ENCODE measurements at places on chromosomes 13 and 19.
A peak's percentile ranks its signal among the peaks of the same experiment; 100 is the strongest.

DNA sequence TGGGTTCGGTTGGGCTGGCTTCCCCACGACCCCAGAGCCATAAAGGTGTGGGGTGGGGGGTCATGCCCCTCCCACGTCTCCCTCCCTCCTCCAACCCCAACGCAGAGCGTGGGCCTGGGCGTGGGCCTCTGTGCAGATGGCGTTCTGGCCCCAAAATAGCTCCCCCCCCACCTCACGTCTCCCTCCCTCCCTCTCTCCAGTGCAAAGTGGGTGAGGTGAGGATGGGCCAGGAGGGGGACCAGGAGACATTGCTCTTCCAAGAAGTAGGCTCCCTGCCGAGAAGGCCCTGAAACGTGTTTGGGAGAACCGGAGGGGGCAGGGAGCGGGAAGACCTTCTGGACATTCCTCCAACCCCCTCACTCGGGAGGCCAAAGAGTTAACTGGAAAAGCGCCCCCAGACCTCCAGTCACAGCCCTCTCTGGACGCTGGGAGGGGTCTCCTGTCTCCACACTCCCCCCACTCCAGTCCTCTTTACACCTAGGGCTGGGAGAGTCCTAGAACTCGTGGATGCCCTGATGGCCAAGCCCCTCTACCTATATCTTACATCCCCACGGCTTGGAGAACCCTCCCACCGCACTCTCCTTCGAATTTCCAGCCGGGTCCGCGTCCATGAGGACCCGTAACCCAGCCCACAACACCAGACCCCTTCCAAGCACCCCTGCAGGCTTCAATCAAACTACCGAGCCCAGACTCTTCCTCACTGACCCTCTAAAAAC is 855 bp downstream of the UNC13A start:
- no peak for DNase-seq

- DNase-seq: no peak
These were observed at the start of gene CAPN12 for GRCh38 chr19:38744298-38744681. Gene CAPN12 (minus strand): TSS chr19:38744474. CDS start chr19:38744165, 309 bp downstream.

- DNase-seq: no peak
These were observed 23.4 kb downstream of the TMEM255B start for GRCh38 chr13:113782472-113782871.

- no peak for DNase-seq
These were observed 10.1 kb upstream of the ZNF358 start for GRCh38 chr19:7505682-7506384.

GRCh38 chr19:7385062-7385461 is 36.3 kb downstream of the ARHGEF18 start:
- peak; percentile 68 for DNase-seq

DNA sequence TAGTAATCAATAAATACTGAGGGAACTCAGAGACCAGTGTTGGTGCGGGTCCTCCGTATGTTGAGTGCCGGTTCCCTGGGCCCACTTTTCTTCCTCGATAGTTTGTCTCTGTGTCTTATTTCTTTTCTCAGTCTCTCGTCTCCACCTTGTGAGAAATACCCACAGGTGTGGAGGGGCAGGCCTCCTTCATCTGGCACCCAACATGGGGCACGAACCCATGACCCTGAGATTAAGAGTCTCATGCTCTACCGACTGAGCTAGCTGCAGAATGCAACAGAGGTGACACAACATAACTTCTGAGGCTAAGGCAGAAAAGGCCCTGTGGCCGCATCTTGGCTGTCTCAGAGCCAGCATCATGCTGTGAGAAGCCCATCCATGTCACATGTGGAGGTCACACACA is 5.3 kb upstream of the ZNF613 start:
- no peak for DNase-seq

DNA sequence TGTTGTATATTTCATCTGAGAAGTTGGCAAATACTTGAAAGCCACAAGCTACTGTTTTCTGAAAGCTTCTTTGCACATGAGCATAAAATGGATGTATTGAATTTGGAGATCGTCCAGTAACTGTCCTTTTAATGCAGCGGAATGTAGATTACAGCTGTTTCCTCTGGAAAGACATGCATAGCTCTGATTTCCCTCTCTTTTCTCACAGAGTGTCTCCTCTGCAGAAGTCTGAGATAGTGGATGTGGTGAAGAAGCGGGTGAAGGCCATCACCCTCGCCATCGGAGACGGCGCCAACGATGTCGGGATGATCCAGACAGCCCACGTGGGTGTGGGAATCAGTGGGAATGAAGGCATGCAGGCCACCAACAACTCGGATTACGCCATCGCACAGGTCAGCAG is 283.0 kb downstream of the SHISA2 start:
- DNase-seq: no peak

DNA sequence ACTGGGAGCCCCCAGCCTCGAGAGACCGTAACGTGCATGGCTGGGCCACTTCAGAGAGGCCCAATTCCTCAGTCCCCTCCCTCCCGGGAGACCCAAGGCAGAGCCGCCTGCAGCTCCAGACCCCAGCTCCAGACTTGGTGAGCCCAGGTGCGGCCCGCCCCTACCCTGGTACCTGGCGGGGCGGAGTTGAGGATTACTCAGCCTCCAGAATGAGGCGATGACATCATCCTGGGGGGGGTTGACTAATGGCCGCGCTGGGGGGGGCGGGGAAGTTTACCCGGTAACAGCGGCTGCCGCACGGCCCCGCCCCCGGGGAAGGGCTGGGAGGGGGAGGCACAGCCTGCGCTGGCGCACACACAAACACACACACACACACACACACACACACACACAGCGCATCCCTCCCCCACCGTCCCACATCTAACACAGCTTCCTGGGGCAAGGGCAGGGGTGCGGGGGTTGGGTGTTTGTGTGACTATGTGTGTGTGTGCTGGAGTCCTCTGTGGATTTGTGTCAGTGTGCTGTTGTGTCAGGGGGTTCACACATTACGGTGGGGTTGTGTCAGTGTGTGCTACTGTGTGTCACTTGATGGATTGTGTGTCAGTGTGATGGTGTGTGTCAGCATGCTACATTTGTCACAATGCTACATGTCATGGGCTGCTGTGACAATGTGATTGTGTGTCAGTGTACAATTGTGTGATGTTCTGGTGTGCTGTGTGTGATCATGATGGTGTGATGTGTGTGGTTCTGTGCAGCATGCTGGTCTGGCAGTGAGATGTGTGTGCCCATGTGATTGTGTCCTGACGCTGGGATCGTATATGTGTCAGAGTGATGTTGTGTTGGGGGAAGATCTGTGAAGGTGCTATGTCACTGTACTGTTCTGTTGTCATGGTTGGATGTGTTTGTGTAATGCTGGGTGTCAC is 10.3 kb upstream of the BBC3 start:
- DNase-seq: peak; percentile 56

- no peak for DNase-seq
These were observed 21.2 kb downstream of the MAST1 start for GRCh38 chr19:12859546-12859945.

GRCh38 chr19:18776736-18777135 is 14.4 kb downstream of the COMP start:
- DNase-seq: no peak

- no peak for DNase-seq
These were observed 4.9 kb upstream of the POU4F1 start for GRCh38 chr13:78608252-78608687.

GRCh38 chr13:101178406-101178805 is 237.9 kb downstream of the NALCN start:
- DNase-seq: no peak

DNA sequence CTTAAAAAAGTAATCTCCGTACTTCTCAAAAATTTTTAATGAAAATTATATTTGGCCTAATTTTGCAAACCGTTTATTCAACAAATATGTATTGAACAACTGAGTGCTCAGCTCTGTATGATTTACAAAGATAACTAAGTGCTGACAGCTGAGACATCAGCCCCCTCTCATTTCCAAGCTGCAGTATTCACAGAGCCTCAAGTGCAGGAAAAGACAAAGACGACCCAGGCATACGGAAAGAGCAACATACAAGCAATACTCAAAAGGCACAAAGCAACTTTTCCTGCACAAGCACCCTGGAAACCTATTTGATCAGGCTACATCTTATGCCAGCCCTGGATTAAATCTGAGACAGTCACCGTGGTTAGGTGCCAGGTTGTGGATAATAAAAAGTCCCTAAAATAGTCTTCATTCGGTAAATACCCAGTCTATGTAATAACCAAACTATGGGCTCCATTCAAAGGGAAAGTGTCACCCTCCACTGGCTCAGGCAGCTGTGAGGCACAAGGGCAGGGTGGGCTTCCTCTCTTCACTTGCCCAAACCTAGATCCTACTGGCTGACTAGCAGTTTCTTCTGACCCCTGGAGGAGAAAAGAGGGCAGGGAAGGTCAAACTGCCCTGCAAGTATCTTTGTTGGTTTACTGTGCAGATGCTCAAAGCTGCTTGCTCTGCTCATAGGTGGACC is 65.5 kb downstream of the TBC1D4 start:
- no peak for DNase-seq

DNA sequence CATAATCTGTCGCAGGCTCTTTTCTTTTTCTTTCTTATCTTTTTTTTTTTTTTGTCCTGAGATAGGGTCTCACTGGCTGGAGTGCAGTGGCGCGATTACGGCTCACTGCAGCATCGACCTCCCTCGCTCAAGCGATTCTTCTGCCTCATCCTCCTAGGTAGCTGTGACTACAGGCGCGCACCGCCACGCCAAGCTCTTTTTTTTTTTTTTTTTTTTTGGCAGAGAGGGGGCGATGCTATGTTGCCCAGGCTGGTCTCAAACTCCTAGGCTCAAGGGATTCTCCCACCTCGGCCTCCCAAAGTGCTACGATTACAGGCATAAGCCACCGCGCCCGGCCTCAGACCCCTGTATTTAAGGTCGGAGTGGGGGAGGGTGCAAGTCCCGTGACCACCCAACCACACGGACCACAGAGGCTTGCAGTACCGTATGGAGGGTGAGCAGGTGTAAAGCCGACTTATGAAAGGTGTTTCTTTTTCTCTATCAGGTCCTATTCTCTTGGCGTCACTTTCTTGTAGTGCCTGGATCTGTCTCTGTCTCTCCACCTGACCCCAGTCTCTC is 2.0 kb downstream of the PHLDB3 start:
- no peak for DNase-seq

GRCh38 chr13:67048084-67048820 is 181.9 kb downstream of the PCDH9 start:
- no peak for DNase-seq

DNA sequence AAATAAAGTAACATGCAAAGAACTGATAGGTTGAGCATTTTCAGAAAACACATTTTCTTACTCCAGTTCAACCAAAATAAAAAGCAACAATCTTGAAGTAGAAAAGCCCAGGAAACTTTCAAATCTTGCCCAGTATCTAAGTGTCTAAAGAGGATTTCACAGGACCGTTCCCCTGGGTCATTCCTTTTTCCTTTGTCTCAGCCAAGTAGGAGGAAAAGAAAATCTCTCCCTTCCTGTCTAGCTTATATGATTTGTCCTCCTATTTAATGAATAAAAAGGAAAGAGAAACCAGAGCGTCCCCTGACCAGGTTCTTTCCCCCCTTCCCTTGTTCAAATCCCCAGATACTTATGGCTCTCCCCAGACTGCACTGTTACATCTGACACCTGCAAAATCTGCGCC is 248.0 kb downstream of the KCTD12 start:
- DNase-seq: no peak

- DNase-seq: no peak
These were observed 15.1 kb upstream of the ATP11A start for GRCh38 chr13:112674412-112675365.

DNA sequence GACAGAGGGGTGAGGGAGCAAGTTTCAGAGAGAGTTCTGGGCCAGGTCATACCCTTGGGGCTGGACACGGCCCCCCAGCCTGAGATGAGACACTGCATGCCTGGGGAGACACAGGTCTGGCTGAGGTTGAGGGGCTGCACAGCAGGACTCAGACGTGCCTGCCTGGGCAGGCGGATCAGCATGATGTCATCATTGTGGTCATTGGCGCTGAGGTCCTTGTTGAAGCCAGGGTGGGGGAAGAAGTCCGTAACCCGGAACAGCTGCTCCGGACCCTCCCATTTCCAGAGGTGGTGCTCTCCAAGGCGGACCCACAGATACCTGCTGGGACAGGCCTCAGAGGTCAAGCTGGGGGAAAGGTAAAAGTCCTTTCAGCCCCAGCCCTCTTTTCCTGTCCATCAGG is 5.0 kb upstream of the KLK8 start:
- no peak for DNase-seq

DNA sequence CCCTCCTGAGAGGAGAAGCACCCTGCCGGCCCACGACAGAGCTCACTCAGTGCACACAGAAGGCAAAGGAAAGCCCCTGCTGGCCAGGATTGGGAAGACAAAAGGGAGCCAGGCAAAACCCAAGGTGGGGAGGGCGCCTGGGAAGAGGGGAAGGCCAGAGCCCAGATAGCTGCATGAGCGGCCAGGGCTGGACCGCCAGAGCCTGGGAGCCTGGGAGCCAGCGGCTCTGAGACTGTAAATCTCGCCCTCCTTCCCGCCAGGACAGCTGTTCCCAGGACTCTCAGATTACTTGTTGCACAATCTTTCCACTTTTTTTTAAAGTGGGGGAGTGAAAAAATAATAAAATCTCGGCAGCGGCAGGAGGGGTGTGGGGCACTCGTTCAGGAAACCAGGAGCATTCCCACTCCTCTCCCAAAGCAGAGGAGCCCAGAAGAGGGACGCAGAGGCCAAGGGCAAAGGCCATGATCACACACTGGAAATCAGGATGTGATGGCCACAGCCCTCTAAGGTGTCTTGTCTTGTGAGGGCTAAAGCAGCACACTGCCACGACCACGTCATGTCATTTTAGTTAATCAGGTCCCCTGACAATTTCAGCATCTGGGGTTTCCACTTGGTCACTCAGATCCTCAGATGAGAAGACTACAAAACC is 19.6 kb upstream of the EPHX3 start:
- no peak for DNase-seq

GRCh38 chr19:42461700-42462324 is 19.1 kb upstream of the CXCL17 start:
- no peak for DNase-seq

- no peak for DNase-seq
These were observed 754.0 kb downstream of the DIAPH3 start for GRCh38 chr13:59409634-59410200.

- peak; percentile 47 for DNase-seq
These were observed 78.6 kb upstream of the TM9SF2 start for GRCh38 chr13:99422586-99423220.

DNA sequence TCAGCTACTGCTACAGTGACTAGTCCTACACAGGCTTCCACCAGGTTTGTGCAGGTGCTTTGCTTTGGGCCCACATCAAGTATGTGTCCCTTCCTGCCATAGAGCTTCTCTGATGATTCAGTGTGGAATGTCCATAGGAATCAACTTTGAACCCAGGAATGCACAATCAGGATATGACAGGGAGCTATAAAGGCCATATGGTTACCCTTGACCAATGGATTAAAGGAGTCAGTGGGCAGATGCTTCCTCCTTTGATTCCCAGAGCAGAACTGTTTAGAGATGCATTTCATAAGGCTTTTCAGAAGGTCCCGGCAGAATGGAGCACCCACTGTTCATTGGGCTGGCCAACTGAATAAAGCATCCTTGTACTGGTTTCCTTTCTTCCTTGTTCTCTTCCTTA is 145.2 kb upstream of the WASF3 start:
- no peak for DNase-seq

- peak; percentile 30 for DNase-seq
These were observed 297.3 kb downstream of the ZNF536 start for GRCh38 chr19:30669329-30670010.
